HT1080 (cell line): ENCODE measurements at places on chromosomes 4 and X.

DNA sequence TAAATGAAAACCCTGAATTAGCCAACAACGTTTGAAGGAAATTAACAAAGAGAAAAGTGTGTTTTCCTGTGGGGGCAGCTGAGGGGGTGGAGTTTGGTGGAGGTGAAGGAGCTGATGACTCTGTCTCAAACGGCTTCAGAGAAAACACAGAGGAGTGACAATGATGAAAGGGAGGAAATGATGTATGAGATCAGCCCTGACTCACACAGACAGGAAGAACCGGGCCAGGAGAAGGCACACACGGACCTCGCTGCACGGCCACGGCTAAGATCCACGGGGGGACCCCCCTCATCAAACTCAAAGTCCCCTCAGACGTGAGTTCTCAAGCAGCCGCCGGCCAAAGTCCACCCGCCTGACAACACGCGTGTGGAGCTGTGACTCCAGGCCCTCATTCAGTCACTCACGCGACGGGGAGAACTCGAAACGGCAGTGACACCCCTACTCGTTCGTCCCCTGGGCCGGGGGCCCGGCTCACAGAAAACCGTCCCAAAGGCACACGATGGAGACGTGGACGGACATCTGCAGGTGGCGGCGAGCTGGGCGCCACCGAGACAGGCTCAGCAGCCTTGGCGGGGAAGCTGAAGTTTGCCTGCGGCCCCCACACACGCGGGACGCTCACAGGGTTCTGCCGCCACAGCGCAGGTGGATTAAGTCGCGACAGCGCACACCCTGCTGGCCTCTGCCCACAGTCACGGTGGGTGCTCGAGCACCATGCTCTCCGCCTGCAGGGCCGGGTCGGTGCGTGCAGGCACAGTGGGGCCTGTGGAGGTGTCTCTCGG, 28.8 kb downstream of the PPP2R3B start:
- peak; percentile 63 for DNase-seq

DNA sequence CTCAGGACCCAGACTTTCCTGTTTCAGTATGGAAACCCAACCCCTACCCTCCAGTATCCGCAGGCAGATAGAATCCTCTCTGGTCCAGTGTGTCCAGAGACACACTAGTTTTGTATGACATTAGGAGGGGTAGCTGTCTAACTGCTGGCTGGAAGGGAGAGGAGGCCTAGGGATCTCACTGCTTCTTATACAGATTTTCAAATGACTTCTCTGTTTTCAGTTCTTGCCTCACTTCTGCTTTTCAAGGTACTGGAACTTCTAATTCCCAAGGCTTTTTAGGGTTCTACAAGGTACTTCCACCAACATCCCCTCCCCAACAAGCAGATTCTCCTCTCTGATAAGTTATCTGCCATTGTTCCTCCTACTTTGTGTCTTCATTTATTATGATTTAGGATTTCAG, 6.1 kb downstream of the SGCB start:
- DNase-seq = no peak

- no peak for DNase-seq
These were observed 16.1 kb downstream of the COQ2 start for GRCh38 chr4:83268491-83268890.

DNA sequence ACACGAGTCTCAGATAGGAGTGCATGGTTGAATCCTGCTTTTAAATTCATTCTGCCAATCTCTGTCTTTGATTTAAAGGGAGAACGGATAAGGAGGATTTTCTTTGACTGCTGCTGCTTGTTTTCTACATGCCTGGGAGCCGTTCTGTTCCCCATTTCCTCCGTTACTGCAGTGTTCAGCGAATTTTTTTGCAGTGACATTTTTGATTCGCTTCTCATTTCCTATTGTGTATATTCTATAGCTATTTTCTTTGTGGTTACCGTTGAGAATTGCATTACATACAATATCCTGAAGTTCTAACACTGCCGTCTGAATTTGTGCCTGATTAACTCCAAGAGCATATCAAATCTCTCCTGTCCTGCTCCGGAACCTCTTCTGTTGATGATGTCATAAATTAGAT, 14.8 kb upstream of the MAEA start:
- DNase-seq = peak; percentile 26

DNA sequence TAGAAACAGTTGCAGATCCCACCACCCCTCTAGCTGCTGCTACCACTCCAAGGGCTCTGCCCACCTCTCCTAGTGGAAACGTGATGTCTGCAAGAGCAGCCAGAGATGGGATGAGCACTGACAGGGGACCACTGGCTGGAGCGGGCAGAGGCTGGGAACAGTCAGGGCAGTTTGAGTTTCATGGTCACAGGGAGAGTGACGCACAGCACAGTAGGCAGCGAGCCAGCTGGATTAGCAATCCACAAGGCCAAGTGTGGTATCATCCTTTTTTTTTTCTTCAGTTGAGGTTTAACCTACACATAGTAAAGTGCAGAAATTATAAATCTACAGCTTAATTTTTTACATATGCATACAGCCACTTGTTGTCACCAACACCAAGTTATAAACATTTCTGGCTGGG, 6.4 kb upstream of the SCML2 start:
- peak; percentile 52 for DNase-seq

GRCh38 chrX:70134116-70134477, 850 bp downstream of the IGBP1 start:
- no peak for DNase-seq

DNA sequence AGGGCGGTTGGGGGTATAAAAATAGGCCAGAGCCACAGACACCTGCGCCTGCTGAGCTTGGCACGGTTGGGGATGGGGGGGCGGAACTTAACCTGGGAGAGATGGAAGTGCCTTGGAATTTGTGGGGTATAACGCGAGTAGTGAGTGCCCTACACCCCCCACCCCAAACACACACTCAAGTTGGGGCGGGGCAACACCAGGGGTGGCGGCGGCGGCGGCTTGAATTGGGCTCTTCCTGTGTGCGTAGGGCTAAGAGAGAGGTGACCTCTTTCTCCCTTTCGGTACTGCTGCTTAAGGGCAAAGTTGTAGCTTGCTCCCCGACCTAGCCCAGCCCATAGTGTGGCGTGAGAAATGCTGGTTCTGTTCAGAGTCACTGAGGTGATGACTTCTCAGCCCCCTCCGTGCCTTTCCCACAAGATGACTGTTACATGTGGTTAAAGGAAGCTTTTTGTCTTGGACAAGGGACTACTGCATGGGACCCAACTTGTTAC, 839 bp downstream of the STK26 start:
- DNase-seq = peak; percentile 41

DNA sequence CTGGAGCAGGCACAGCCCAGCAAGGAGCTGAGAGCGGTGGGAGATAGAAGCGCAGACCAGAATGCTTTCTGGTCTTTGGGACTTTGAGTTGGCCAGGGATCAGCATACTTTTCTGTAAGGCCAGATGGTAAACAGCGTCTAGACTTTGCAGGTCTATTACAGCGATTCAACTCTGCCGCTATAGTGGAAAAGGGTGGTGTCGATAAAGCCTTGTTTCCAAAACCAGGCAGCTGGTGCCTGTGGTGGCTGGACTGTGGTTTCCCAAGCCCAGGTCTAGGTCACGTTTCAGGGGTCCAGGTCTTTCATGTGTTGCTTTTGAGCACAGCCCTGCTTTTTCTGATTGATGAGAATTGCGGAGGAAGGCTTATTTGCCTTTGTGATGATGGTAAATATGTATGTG, 40.1 kb downstream of the HTT-AS start:
- no peak for DNase-seq

DNA sequence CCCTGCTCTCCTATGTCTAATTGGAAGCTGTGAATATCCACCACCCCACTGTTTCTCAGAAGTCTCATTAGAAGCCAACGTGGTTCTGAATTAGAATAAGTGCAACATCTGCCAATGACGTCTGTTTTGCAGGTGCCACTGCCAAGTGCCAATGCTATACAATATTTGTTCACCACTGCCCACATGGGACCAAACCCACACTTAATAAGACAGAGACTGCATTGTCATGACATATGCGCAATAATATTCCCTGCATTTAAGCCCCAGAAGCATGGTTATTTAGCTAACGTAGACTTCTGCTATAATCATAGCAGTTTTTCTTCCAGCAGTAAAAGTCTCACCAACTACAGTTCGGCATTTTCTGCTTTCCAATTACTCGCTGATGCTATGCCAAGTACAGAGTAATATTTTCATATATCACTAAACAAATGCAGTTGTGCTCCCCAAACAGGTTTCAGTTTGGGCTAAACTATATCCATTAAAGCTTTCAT, 262.5 kb upstream of the PCDH18 start:
- DNase-seq = no peak

DNA sequence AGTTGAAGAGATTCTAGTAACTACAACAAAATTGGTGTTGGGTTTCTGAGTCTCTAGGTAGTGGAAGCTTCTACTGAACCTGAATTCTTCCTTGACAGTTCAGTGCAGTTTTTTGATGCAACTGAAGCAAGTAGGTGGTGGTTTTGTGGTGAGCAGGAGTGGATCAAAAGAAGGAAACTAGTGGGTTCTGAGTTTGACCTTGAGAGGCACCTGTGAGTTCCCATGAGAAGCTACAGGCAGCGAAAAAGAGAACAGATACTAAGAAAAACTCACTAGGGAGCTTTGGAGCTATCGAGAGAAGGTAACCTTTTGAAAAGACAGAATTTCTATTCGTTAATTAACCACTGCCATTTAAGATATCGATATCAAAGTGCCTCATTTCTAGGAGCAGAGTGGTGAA, 145.2 kb downstream of the PDHA2 start:
- DNase-seq = no peak
